ENCODE measurements at places on chromosomes 2 and 18. TPM values are rescaled to one million over a fixed set of nuclear protein-coding genes. Genes with fewer than 3 reads are reported as not detected.

The G6PC2 gene
- total RNA-seq = not detected

DNA sequence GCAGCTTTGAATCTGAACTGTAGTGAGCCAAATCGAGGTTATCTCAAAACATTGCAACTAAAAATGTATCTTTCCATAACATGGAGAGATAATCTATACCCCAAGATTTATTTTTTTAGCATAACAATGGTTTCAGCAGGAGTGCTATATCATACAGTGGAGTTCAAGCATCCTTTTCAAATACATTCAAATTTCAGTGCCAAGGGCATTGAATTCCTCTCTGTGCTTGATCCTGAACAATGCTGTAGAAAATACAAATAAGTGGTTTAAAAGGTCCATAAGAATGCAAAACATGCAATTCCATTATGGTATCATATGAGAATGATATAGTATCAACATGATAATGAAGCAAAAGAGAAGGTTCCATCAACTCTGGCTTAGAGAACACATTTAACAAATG, 201.7 kb downstream of the TXNL1 start:
- no peak overlapping the region for H3K27ac ChIP-seq
- DNase-seq = no peak
- no peaks in the 10 kb centered on the region for H3K36me3 ChIP-seq
- no peaks in the 10 kb centered on the region for H3K4me1 ChIP-seq

The LCLAT1 gene
- 8.0 TPM for total RNA-seq

The RUFY4 gene
- not detected for total RNA-seq

The LDLRAD4 gene
- total RNA-seq = 94.3 TPM

GRCh38 chr18:58566556-58567292, 62.2 kb downstream of the ALPK2 start:
- H3K27ac ChIP-seq = peak overlapping the region; percentile 80
- no peak for DNase-seq
- no peak overlapping the region for H3K4me3 ChIP-seq
- no peaks in the 10 kb centered on the region for H3K4me1 ChIP-seq
- H3K36me3 ChIP-seq = no peaks in the 10 kb centered on the region

GRCh38 chr2:239594019-239594771, 193.4 kb upstream of the HDAC4 start:
- H3K27ac ChIP-seq = no peak overlapping the region
- H3K27me3 ChIP-seq = no peaks in the 10 kb centered on the region
- no peaks in the 10 kb centered on the region for H3K4me1 ChIP-seq
